ENCODE measurements at places on chromosomes 5 and 9.

DNA sequence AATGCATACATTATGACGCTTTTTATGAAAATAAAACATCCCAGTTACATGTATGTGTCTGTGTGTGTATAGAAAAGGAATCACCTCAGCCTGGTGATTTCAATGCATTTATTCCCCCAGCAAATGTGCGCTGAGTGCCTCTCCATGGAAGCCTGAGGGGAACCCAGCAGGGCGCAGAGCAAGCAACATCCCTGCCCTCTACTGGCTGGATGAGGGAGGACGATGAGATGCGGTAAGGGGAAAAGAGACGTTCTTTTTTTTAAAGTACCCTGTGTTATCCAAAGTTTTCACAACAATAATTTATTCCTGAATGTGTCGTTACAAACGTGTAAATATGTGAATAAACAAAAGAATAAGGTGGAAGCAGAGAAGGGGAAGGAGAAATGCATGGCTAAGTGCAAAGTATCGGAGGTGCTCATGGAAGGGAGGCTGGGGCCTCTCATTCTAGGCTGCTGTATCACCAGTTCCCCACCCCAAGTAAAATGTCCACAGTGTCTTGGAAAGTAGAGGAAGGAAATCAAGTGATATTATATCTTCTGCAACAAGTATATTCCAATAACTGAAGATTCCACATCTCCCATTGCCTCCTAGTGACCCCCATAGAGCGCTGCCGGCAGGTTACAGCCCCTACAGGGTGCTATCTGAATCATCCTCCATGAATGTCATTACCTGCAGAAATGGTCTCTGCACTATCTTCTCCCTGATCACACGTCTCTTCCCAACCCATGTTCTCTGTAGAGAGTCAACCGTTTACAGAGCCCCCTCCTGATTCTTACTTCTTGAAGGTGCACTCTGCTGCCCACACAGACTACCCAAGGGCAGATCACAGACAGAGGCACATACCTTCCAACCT lies 13.0 kb upstream of the ABLIM3 start:
- DNase-seq, result no peak

- DNase-seq, result no peak
Observed at GRCh38 chr5:143957455-143957854, 145.5 kb downstream of the HMHB1 start.

GRCh38 chr5:124102486-124102885 lies 590.5 kb downstream of the CSNK1G3 start:
- DNase-seq, result no peak

GRCh38 chr5:168676501-168676900 lies 97.3 kb upstream of the PANK3 start:
- DNase-seq, result no peak

DNA sequence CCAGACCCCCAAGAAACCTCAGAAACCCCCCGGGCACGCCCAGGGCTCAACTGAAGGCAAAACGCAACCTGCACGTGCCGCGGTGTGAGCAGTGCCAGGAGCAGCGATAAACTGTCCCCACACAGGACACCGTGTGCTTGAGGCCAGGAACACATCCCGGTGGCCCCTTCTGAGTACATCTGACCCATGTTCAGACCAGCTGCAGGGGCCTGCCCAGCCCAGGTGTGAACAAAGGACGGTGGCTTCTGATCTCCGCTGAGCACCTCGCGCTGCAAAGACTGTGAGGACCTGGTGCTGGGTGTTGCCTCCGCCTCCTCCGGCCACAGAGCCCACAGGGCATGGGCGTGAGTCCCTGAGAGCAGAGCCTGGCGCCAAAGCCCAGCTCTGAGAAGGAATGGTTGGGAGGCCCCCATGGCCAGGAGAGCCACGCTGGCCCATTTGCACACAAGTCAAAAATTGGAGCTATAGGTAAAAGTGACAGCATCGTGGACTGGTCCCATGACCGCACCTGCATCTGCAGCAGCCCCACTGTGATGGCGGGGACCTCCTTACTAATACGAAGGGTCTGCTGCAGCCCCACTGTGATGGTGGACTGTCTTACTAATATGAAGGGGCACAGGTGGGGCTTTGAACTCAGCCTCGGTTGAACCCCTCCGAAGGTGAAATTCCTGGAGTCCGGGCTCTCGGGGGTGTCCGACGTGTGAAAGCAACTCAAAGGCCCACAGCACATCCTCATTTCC lies 31.5 kb downstream of the NDUFS6 start:
- DNase-seq, result no peak

DNA sequence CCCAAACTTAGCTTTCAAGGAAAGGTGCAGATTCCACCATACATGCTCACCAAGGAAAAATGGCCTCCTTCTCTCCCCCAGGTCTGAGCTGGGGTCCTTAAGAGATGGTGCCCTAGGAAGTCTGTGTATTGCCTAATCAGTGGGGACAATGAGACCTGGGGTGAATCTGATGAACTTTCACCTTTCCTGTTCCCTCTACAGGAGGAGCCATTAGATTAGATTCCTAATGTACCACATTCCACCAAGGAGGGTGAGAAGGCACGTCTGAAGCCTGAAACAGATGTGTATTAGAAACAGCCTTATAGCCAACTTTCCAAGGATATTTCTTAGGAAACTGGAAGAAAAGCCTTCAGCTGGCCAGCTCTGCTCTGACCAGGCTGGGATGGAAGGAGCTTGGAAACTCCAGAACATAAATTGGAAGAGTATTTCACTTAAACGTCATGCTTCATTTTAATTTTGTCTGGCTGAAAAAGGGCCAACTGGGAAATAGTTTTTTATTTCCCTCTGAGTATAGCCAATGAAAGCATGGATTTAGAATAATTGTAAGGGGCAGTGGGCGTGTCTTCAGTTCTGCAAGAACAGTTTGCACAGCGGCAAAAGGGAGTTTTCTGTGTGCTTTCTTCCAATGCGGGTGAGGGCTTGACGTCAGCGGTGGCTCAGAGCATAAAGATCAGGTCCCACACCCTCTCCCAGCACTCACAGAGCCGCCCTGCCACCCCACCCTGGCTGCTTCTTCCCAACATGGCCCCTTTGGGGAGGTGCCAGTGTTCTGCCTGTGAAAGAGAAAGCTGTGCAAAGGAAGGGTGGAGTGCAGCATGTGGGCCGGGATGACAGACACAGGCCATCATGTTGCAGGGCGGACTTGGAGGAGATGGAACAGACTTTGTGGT lies 210.9 kb downstream of the ESM1 start:
- no peak for DNase-seq

GRCh38 chr5:91109634-91110033 lies 273.5 kb downstream of the ARRDC3 start:
- DNase-seq, result no peak

DNA sequence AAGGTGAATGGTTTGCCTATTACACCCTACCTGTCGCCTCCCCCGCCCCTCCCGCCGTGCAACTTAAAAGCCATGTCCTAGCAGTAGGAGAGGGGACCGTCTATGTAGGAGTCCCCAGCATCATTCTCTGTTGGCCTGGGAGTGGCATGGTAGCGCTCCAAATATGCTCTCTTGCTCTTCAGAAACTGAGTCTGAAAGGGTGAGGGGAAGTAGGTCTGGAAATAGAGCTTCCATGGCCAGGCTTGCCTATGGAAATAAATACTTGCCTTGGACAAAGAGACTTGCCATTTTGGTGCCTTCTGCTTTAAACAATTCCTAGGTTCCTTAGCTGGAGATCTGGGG lies 1.4 kb downstream of the RGS7BP start:
- DNase-seq, result no peak

GRCh38 chr9:13064676-13065075 lies 214.8 kb downstream of the MPDZ start:
- DNase-seq, result no peak

GRCh38 chr5:151198861-151199260 lies 25.0 kb downstream of the CCDC69 start:
- DNase-seq, result no peak

DNA sequence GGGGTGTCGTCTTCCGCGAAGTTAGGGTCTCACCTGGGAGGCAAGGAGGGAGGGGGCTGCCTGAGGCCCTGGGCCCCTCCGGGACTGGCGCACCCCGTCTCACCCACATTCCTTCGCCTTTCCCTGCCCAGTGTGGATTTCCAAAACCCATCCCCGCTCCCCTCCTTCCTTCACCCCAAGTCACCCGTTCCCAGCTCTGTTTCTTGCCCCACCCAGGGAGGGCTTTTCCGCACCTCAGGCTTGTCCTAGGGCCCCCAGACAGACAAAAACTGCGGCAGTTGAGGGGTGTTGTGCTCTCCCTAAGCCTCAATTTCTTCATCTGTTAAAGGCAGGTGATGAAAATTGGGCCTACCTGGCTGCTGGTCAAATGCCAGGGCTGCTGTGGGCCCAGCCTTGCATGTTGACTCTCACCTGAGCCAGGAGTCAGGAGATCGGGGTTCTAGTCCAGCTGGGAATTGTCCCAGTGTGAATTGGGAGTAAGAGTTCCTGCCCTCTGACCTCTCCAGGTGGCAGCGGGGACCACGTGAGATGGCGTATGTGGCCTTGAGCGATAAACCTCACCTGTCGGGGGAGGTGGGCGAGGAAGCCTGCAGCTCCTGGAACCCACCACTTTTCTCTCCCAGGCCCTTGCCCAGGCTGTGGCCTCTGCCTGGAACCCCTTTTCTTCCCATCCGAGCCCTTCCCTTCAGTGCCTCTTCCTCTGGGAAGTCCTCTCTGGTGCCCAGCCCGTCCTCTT lies 143.4 kb upstream of the IER5L start:
- no peak for DNase-seq

Measured in esophagus squamous epithelium (tissue), 5 donors.